ENCODE measurements at places on chromosomes 6 and 20.

DNA sequence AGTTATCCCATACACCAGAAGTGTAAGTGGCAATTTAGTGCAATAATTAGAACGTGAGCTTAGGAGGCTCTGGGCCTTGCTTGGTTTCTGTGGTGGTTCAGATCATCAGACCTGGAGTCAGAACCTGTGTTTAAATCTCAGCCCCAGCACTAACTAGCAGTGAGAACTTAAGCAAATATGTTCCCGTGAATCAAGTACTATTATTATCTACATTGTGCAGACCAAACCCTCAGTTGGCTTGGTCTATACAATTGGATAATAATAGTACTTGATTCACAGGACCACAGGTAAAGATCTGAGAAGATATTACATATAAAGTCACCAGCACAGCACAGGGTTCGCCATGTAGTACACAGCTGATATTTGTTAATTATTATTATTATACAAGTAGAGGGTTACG, 93.1 kb downstream of the SIM1 start:
- no peak for DNase-seq

DNA sequence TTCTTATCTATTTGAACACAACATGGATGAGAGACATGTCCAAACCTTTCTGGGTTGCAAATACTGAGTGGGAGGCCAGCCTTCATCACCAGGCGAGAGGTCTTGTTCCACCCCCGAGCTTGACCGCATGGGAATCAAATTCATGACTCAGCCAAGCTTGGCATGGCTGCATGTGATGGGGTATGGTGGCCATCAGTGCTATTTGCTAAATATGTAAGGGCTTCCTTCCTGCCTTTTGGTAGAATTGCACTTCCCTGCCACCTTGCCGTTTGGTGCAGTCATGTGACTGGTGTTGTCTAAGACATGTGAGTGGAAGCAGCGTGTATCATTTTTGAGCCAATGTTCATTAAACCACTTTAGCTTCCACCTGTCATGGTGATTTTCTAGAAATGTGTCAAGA, 508.9 kb upstream of the SULF2 start:
- DNase-seq: no peak

GRCh38 chr6:128492386-128492785, 28.0 kb downstream of the PTPRK start:
- DNase-seq: no peak

- no peak for DNase-seq
Observed at GRCh38 chr6:13794184-13794583, 20.2 kb downstream of the MCUR1 start.

- DNase-seq: no peak
Observed at GRCh38 chr20:24106150-24106800, 117.7 kb upstream of the GGTLC1 start.

- DNase-seq: no peak
Observed at GRCh38 chr6:158677906-158678578, 28.2 kb downstream of the SYTL3 start.

DNA sequence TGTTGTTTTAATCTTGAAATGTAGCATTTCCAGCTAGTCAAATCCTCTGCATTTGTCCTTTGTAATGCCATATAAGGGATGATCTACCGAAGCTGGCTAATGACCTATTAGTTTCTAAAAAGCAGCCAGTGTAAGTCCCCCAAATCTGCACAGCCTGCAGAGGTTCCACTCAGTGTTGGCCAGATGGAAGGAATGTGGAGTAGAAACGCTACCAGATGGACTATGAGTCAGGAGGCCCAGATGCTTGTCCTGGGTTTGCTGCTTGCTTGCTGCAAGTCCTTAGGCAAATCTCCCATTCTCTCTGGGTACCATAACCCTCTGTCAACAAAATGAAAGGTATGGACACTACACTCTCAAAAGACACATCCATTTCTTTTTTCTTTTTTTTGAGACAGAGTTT, 149.8 kb downstream of the BTBD9 start:
- DNase-seq: no peak

DNA sequence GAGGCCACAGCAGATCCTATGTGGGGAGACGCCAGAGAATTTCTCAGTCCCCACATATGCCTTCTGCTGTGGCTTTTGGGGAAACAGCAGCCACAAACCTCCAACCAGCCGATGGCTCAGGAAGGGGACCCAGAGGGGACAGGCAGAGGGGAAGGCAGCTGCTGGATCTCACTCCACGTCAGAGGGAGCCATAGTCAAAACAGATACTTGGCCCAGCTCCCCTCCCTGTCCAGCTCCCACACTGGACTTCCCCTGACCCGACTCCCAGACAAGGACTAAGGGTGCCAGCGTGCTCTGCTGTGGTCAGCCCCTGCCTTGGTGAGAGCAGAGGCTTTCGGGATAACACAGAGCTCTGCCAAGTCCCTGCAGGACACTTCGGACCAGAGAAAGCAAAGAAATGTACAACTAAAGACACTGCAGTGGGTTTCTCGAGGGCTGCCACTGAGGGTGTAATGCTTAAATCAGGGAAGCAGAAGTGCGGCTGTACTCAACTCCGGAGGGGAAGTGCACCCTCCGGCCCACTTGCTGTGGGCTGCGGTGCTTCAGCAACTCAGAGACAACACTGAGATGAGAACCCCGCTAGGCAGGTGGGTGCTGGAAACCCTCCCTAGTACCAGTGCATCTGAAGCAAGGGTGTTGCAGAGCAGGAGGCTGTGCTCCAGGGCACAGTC, 47.2 kb downstream of the RRBP1 start:
- no peak for DNase-seq

- DNase-seq: no peak
Observed at GRCh38 chr6:6994796-6995195, 113.0 kb upstream of the RREB1 start.

DNA sequence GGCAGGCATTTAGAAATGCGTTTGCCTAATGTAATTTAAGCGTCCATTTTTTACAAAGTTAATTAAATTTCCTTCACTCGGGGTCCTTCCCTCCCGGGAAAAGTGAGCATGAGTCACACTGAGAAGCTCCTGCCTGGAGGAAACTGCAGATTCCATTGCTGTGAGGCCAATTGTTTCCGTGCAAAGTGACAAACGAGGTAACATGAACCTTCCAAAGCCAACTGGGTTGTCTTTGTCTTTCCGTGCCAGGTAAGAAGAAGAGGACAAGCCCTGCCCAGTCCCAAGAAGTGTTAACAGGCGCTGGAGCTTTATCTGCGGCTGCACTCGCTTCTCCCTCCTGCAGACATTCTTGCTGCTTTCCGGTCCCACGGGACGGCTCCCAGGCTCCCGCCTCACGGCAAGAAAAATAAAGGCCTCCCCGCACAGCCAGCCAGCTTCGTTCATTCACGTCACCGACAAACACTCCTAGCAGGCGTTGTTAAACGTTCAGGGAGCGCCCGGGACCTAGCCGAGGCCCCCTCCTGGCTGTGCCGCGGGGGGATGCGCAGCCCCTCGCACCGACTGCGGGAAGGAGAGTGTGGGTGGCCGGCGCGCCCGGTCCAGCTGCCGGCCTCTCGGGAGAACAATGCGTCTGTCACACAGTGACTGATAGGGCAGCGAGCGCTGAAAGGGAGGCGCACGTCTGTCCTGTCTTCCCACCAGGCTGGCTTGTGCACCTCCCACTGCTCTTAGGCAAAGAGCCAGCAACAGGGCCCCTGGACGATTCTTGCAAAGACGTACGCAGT, 61.5 kb upstream of the HDDC2 start:
- no peak for DNase-seq

DNA sequence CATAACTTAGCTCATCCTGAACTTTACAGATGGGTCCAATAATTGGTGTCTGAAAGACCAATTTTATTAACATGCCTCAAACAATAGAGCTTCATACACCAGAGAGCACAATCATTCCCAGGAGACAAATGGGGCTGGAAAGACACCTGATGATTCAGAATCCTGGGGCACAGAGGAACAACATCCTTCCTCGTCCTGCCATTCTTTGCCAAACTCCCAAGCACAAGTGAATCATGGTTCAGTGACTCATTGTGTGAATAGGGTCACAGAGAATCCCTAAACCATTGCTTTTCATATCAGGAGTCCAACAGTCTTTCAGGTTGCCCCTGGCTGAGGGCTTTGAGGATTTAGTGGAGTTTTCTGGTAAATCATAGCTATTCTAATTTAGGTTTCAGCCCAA, 266.4 kb upstream of the BMP2 start:
- DNase-seq: no peak

DNA sequence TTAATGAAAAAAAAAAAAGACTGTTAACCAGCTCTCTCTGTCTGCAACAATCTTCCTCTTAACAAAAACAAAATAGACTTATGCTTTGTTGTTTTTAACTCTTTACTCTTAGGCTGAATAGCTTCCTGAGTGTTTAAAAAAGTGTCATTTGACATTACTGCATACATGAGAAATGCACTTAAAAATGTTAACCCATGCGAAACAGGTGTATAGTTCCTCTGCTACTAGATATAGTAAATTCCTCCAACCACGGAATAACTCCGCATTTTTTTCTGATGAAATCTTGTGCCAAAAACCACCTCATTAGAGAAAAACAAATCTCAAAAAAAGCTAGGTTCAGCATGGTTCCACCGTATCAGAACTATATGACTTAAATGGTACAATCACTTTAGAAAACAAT, 426.0 kb downstream of the ADGRB3 start:
- no peak for DNase-seq

GRCh38 chr6:142927904-142928303, 17.1 kb downstream of the HIVEP2 start:
- DNase-seq: no peak

GRCh38 chr6:13538600-13538999, 35.8 kb upstream of the SIRT5 start:
- DNase-seq: no peak

DNA sequence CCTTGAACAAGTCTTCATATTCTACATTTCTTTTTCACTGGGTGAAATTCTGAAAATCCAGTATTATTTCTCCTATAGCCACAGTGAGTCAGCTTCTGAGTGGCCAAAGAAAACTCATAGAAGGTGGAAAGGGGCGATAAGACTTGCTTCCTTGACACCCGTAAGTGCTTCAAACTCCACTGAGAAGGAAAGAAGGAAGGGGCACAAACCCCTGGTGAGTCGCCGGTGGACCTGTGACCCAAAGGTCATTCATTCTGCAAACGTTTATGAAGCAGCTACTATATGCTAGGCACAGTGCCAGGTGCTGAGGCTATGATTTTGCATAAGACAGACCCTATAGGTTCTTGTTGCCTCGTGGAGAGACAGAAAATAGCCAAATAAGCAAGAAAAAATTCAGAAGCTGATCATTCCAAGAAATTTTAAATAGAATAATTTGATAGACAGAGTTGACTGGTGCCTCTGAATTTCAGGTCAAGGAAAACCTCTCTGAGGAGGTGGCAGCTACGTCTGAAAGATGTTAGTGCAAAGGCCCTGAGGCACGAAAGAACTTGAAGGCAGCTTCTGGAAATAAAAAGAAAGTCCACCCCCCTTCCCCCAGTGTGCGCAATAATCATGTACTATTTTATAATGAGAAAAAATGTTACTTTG, 118.2 kb downstream of the CD24 start:
- DNase-seq: no peak

- DNase-seq: no peak
Observed at GRCh38 chr6:156098839-156099238, 643.2 kb upstream of the NOX3 start.

DNA sequence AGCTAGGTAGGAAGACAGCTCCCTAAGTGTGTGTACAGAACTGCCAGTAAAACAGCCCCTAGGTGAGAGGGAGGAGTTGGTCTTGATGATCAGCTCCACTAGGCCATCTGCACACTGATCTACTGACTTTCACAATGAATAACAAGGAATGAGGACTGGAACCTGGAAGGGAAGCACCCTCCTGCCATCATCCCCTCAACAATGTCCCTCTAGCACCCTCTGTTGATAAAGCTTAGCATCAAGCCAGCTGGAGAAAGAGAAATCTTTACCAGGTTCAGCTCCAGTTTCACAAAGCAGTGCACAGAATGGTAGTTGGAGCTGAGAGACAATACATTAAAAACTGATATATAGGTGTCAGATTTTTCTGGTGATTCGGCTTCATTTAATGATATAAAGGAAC, 57.2 kb upstream of the IRAK1BP1 start:
- DNase-seq: no peak

DNA sequence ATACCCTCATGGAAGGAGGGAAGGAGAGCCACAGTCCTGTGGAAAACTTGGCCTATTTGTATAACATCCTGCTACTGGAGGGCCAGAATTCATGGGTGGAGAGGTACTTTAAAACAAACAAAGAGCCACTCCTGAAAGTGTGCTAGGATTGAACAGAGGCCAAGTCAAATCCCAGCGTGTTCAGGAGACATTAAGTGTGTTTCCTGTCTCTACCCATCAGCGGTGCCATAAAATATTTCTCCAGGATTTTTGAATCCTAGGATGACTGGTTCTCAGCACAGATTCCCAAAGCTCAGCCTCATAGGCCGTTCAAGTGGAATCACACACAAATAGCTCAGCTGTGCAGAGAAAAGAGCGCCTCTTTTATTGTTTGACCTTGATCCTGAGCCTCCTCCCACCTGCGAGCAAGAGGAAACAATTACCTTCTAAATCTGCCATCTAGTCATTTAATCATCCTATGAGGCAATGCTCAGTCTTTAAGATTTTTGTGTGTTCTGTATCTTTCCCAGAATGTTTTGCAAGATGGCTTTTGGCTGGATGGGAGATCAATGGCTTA, 31.8 kb upstream of the RALGAPA2 start:
- no peak for DNase-seq

DNA sequence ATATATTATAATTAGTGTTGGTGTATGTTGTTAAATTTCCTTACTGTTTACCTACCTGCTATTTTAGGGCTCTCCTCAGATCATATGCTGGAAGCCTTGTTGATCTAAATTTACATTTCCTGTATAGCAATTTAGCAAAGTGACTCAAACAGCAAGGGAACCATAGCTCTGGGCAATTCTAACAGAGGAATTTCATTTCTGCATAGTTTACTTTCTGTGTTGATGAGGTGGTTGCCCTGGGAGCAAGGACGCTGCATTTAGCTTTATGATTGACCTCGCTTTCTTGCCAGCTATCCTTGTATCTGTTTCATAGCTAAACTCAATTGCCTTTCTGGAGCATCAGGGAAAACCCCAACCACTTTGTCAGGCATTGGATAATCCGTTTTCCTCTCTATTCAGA, 810.8 kb downstream of the GRIK2 start:
- DNase-seq: no peak

- DNase-seq: no peak
Observed at GRCh38 chr6:132399376-132400074, 1.8 kb downstream of the MOXD1 start.

DNA sequence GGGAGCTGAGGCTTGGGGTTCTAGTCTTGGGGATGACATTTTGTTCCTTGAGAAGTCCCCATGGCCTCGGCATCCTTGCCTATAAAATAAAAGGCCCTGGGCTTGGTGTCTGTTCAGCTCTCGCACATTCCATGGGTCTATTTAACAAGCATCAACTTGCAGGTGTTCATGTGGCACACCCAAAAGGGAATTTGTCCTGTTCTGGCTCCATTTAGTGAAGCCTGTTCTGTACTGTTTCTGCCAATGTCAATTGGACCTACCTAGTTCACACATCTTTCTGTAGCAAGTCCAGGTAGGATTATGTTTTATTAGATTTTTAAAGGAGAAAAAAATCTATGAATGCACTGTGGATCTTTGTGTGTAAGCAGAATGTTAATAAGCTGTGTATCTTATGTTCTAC, 262.0 kb downstream of the HIVEP2 start:
- DNase-seq: no peak

- DNase-seq: no peak
Observed at GRCh38 chr6:114577109-114577508, 234.3 kb upstream of the HS3ST5 start.

- DNase-seq: no peak
Observed at GRCh38 chr20:47620808-47621805, 119.4 kb downstream of the NCOA3 start.

GRCh38 chr6:110214338-110214737, 34.1 kb downstream of the CDC40 start:
- DNase-seq: no peak

Data from cortex of kidney (tissue), 1 donor.